ENCODE measurements at places on chromosomes 3 and 15.

DNA sequence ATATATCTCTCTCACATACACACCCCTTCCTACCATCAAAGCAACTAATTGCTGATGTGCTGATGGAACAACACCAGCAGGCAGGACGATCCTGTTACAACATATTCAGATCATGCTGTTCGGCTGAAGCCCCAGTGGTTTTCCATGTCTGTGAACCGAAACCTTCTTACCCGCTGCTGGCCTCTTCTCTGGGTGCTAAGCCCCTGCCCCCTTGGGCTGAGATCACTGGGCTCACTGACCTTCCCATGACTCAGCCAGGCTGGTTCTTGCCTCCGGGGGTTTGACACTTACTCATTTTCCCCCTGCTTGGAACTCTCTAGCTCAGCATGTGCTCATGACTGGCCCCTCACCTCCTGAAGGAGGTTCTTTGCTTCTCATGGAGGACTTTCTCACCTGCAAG lies 122.0 kb upstream of the RGMA start:
- no peak for DNase-seq

- no peak for DNase-seq
Measured at GRCh38 chr15:43463507-43463906, 29.4 kb downstream of the TP53BP1 start.

DNA sequence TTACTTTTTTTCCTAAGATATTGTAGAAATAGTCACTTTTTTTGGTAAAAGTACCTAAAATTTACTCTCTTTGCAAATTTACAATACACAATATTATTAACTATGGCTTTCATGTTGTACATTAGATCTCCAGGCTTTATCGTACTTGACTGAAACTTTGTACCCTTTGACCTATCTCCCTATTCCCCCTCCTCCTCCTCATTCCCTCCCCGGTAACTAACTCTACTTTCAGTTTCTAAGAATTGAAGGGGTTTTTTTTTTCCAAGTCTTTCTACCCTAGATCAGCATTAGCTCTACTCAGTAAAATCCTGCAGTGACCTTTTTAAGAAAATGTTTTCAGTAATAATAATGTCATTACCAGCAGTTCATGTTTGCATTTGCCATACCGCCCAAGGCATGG lies 10.1 kb downstream of the HACL1 start:
- no peak for DNase-seq

- no peak for DNase-seq
Measured at GRCh38 chr3:149015393-149015792, 24.1 kb downstream of the GYG1 start.

GRCh38 chr3:188590557-188590956 lies 436.6 kb downstream of the LPP start:
- DNase-seq, result no peak

DNA sequence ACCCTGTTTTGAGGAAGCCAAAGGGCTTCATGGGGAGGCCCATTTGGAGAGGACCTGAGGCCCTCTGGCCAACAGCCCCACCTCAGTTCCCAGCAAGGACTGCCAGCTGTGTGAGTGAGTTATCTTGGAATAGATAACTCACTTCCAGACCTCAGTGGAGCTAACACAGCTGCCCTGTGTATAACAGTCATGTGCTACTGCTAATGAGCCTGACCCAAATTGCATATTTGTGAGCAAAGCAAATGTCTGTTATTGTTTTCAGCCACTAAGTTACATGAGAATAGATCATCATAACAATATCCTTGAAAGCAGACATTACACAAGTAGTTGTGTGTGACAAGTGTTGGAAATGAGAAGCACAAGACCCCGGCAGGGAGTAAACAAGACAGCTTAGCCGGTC lies 355.8 kb downstream of the MCTP2 start:
- DNase-seq, result no peak

GRCh38 chr15:79677241-79677640 lies 219.6 kb downstream of the MTHFS start:
- no peak for DNase-seq

DNA sequence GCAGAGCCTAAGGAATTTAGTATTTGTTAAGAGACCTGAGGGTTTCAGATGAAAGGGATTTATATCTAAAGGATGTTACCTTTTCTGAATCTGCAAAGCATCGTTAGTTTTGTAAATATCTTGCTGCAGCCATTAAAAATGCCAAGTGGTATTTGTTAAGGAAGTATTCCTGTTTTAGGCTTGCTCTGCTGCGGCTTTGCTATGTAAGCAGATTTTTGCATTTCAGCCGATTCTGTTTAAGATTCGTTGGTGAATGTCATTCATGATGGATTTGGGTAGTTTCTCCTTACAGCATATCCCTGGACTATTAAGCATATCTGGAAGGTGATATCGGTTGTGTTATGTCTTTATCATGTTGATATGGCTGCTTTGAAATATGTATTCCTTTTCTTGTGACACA lies 1.0 kb downstream of the USP8 start:
- DNase-seq, result no peak

DNA sequence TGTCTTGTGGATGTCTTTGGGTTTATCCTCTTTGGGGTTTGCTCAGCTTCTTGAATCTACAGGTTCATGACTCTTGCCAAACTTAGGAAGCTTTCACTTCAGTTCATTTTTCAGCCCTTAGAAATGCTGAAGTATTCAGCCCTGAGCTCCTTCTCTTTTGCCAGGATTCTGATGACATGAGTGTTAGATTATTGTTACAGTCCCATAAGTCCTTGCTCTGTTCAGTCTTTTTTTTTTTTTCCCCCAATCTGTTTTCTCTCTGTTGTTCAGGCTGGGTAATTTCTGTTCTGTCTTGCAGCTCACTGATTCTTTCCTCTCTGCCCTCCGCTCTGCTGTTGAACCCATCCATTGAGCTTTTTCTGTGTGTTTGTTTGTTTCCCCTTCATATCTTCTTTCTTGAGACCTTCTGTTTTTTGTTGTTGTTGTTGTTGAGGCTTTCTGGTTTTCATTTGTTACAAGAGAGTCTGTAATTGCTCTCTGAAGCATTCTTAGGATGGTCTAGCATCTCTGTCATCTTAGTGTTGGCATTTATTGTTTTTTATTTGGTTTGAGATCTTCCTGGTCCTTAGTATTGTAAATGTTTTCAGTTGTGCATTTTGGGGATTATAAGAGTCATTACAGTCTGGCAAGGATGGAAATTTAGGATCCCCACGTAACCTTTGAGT lies 18.4 kb downstream of the LRCH3 start:
- DNase-seq, result no peak

All from stimulated activated CD8-positive, alpha-beta memory T cell treated with anti-CD3 and anti-CD28 coated beads, Interleukin-2, amount 100 ng/mL, for 1 hour (primary cell).